KBM-7 (cell line): ENCODE measurements at places on chromosomes 2 and 18.
A peak's percentile ranks its signal among the peaks of the same experiment; 100 is the strongest.

GRCh38 chr2:202760848-202761247 is 110.7 kb downstream of the ICA1L start:
- no peak for DNase-seq

DNA sequence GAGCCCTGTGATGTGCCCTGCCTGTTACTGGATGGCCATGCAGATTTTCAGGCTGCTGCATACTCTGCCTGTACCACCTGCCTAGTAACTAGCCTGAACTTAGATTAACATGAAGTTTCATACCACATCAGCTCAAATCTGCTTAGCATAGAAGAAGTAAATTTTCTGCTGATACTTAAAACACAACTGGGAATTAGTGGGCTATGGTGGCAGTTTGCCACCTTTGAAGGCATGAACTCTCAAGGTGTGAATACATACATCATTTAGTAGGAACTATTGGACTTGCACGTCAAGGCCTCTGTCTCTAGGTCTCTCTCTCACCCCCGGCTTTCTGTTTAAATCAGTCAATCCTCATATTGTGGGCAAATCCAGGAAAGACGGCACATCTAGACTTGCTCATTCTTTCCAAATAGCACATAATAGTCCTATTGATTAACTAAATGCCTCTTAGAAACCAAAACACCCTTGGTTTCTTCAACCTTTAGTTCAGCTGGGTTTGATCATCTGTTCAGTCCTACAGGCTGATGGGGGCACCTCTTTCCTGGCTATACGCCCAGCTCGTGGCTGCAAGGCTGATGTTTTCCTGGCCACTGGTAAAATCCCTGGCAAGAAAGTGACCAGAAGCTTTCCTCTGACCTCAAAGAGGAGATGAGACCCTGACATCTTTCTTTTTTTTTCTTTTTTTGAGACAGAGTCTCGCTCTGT is 58.4 kb downstream of the ALPK2 start:
- DNase-seq: no peak

- DNase-seq: no peak
These were observed 91.5 kb upstream of the NOSTRIN start for GRCh38 chr2:168710754-168711467.

GRCh38 chr2:69188182-69188900 is 175.4 kb downstream of the ANTXR1 start:
- DNase-seq: no peak

DNA sequence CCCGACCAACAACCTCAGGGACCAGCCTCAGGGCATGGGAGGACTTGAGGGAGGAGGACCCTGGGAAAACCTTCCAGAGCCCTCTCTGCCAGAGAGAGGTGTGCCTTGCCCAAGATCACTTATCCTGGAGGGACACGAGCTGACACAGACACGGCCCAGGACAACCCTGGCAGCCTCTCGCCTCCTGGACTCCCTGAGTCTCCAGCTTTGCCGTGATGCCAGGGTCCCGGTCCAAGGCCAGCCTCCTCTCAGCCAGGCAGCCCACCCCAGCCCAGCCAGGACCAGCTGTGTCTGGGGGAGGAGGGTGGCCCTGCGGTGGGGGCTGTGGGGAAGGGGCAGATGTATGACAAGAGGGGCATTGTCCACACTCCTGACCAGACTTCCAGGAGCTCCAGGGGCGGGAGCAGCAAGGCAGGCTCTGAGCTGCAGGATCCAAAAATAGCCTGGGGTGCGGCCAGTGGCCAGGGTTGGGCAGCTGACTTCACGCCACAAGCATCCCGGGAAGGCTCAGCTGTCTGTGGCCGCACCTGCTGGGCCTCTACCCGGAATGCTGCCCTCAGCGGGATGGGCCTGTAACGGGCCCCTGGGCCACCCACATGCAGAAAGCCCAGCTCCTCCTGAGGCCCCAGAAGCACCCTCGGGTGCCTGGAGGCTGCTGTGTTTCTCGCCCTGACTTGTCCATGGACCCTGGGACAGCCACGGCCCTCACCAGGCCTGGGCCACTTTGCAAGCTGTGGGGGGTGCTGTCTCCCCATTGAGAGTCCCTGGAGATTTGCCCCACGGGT is 65.5 kb upstream of the GPC1 start:
- DNase-seq: no peak

DNA sequence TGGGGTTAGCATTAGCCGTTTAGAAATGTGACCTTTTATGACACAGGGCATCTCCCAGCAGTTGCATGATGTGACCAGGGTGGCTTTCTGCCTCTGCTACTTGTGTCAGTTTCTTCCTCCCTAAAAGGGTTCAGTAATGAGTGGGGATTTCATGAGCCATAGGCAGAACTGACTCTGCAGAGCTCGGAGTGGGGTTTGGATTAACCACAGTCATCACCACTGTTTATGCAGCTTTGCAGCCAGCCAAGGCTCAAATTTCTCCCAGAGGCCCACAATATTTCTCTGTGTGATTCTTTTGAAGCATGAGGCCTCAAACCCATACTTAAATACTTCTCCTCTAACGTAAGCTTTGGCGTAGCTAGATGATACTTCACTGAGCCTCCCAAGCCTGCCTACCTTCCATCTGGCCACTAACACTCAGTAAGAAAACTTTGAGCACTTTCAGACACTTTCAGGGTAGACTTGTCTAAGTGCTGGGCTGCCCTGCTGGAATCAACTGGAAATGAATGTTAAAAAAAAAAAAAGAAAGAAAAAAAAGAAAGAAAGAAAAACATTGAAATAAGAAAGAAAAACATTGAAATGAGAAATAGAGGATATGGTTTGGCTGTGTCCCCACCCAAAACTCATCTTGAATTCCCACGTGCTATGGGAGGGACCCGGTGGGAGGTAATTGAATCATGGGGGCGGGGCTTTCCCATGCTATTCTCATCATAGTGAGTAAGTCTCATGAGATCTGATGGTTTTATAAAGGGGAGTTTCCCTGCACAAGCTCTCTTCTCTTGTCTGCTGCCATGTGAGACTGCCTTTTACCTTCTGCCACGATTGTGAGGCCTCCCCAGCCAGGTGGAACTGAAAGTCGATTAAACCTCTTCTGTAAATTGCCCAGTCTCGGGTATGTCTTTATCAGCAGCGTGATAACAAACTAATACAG is 11.5 kb upstream of the LAPTM4A start:
- no peak for DNase-seq

- DNase-seq: no peak
These were observed 70.4 kb upstream of the ARHGAP15 start for GRCh38 chr2:143058851-143059250.

- DNase-seq: no peak
These were observed 60.4 kb downstream of the C18orf63 start for GRCh38 chr18:74375999-74376398.

GRCh38 chr2:45605116-45605515 is 6.0 kb downstream of the SRBD1 start:
- DNase-seq: no peak

DNA sequence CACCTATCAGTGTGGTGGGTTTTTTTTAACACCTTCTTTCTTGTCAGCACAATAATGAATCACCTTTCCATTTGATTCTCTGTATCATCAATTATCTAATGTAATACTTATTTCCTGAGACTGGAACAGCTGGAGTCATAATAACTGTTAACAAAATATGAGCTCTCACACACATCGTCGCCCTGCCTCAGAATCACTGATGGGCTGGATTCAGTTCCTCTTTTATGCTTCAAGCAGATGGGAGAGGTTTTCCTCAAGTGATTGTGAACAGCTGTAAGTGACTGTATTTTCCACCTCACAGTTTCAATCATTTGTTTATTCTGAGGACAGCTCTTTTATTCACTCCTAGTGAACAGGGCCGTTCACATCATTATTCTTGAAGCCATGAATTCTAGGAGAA is 330.2 kb downstream of the DSC3 start:
- DNase-seq: no peak

GRCh38 chr18:32310101-32310500 is 120.3 kb downstream of the MEP1B start:
- no peak for DNase-seq

- DNase-seq: peak; percentile 20
These were observed 56.7 kb upstream of the ZDBF2 start for GRCh38 chr2:206217743-206218142.

DNA sequence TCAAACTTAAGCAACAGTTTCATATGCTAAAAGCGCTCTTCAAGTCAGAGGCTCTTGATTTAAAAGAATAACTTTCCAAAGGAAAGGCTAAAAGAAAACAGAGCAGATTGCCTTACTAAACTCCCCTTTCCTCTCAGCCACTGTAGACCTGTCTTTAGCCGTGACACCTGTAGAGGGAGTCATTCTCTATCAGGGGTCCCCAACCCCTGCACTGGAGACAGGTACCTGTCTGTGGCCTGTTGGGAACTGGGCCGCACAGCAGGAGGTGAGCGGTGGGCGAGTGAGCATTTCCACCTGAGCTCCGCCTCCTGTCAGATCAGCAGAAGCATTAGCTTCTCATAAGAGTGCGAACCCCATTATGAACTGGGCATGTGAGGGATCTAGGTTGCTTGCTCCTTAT is 9.6 kb downstream of the SLC14A1 start:
- DNase-seq: no peak
